ENCODE measurements at places on chromosomes 13 and 19.
A peak's percentile ranks its signal among the peaks of the same experiment; 100 is the strongest.

- DNase-seq: no peak
Observed at GRCh38 chr13:51581148-51581820, 3.0 kb upstream of the WDFY2 start.

DNA sequence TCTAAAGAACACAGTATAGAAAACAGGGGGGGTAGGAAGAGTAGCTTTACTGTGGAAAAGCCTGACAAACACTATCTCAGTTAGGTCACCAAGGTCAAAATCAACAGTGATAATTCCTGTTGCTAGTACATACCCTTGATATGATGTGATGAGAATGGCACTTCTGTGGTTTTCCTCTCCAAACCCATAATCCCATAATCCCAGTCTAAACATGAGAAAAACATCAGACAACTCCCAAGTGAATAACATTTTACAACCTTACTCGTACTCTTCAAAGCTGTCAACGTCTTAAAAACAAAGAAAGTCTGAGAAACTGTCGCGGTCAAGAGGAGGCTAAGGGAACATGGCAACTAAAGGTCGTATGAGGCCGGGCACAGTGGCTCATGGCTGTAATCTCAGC, 137.6 kb downstream of the FOXO1 start:
- no peak for DNase-seq

DNA sequence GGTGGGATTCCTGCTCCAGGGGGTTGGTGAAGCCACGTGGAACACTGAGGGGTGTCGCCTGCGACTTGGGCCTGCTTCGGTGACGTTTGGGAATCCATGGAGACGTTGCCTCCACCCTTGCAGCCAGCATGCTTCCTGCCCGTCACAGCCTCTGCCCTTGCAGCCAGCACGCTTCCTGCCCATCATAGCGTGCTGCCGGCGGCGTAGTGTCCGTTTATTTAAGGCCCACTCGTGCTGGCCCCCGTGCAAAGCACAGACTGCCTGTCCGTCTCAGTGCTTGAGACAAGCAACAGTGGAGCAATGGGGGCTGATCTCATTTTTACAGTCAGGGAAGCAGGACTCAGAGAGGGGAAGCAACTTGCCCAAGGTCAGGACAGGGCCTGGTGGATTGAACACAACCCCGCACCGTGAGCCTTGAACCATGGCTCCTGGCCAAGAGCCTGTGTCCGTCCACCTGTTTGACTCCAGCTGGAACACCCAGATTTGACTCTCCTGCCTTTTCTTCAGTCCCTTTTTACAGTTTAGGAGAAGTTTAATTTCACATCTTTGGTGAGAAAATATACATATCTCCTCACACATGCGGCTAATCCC, 149.6 kb downstream of the TEX29 start:
- no peak for DNase-seq

- DNase-seq: peak; percentile 67
Observed at GRCh38 chr19:28485292-28485691, 727.7 kb downstream of the UQCRFS1 start.

GRCh38 chr19:46186717-46187101, 38.7 kb downstream of the IGFL2 start:
- no peak for DNase-seq

DNA sequence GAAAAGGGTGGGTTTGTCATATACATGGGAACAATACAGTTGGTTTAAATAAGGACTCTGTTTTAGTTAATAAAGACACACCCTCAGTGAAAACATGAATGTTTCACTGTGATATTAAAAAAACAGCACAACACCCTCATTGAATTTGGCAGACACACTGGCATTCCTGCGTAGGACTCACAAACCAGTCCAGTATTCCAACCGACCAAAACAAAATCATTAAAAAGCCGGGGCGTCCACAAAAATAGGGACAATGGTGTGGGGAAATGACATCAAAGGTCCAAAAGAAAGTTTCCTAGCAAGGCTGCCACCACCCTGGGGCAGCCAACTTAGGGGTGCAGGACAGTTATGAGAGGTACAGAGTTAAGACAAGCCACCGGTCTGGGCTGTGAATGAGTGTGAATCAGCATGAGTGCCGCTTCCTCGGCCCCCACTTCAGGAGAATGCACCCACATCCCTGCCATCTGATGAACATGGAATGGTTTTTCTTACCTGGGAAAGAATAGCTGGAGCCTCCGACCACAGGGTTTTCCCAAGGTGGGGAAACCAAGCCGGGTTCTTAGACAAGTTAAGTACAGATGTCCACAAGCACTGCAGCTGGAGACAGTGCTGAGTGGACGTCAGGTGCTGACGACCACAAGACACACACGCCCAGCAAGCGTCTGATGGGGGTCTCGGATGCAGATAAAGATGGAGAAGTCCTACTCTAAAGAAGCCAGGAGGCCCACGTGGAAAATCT, 73.3 kb downstream of the KLF2 start:
- DNase-seq: no peak

Data from CD14-positive monocyte (primary cell).